Stimulated activated CD4-positive, alpha-beta T cell treated with anti-CD3 and anti-CD28 coated beads, Interleukin-12 subunit alpha, Interleukin-12 subunit beta, amount 100 ng/mL, for 24 hours (primary cell): ENCODE measurements at places on chromosomes 2 and 18.

- DNase-seq: no peak
Measured at GRCh38 chr2:45930396-45930792, 278.9 kb downstream of the PRKCE start.

- DNase-seq: no peak
Measured at GRCh38 chr2:24123922-24124580, 782 bp downstream of the FAM228B start.

DNA sequence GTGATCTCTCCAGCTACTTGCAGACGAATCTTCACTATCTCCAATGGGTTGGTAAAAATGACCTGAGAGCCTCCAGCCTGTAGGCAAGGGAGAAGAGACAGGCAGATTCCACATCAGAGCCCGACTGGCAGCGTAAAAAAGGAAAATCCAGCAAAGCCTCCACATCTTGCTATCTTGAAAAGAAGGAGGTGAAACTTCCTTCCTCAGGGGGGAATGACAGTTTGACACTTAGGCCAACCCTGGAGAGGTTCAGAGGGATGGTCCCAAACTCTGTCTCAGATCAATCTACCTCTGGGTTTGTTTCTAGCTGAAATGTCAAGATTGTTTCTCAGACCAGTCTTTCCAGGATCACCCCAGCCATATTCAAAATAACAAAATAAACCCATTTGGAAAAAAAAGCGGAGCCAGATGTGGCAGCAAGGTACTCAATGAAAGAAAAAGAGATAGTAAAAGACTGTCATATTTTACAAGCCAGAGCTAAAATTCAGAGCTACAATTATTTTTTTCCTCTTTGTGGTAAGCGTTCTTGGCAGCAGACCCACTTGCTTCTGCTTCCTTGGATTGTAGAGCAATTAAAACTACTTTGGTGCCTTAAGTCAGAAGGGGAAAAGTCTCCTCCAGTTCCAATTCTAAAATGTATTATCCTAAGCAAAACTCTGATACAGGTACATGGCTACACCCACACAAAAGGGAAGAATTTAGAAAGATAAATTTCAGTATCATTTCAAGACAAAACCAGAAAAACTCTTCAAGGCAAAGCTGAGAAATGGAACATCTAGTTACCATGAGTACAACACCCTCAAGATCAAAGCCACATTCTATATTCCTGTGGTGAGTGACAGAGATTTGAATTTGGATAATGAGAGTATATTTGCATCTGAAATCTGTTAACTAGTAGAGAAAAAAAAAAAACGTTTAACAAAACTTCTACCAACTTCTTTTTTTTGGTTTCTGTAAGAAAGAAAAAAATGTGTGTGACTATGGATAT lies 100.1 kb downstream of the SLC25A12 start:
- no peak for DNase-seq

DNA sequence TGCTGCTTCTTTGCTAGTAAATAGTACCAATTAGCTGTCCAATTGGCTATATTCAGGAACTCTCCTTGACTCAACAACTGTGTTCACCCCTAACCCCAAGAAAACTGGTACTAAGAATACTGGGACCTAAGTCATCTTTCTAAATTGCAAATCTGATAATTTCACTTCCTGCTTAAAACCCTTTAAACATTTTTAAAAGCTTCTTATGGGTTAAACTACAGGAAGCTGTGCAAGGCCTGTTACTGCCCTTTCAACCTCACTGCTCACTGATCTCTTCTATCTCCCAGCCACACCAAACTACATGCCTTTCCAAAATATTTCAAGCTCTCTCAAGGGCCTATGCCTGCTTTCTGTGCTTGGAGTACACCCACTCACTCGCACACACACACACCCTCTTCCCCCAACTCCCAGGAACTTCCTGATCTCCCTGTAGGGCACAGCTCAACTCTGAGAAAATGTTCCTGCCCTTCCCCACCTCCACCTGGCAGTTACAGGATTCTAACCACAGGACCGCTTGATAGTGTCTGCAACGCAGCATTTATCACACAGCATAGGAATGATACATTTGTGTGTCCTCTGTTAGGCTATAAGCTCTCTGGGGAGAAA lies 6.7 kb downstream of the LMAN1 start:
- DNase-seq: no peak

GRCh38 chr18:3993941-3994687 lies 461.0 kb downstream of the DLGAP1 start:
- no peak for DNase-seq

DNA sequence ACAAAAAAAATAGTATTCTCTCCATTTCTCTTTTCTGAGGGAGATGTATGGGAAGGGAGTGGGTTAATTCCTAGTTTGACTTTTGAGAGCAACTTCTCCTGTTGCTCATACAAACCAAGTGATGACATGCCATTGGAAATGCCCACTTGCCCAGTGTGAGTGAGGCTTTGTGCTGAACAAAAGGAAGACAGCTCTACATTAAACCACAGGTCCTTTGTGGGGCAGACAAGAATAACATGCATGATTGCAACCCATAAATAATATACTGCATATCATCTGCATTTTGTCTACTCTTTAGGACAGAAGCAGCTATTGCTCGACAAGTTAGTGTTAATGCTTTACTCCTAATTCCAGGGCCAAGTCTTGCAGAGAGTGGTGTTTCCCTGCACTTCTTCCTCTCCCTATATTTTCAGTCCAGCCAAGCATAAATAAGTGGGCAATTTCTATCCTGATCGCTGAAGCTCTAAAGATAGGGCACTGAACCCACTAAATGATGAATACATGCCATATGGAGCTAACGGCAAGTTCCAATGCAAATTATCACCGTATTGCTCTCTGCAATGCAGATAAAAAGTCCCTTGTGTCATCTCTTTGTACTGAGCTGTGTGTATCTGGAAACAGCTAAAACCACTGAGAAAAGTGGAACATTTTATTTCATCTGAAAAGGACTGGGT lies 19.4 kb upstream of the EHBP1 start:
- no peak for DNase-seq
